ENCODE measurements at places on chromosomes 6 and 20. TPM values are rescaled to one million over a fixed set of nuclear protein-coding genes. Genes with fewer than 3 reads are reported as not detected.

IRF4 gene
- total RNA-seq: 0.07 TPM

PDRG1 gene
- 5.7 TPM for total RNA-seq

MPC1 gene
- 24.6 TPM for total RNA-seq

GSTA1 gene
- total RNA-seq: not detected

JAG1 gene
- 93.1 TPM for total RNA-seq

LPA gene
- total RNA-seq: not detected

LAMA2 gene
- 1.8 TPM for total RNA-seq

NHSL1 gene
- total RNA-seq: 15.4 TPM

ZKSCAN8 gene
- total RNA-seq: 11.5 TPM

ATP6V1G2 gene
- total RNA-seq: 0.59 TPM

LHFPL5 gene
- not detected for total RNA-seq

NKX2-4 gene
- total RNA-seq: not detected

WFDC8 gene
- not detected for total RNA-seq

CTAGE9 gene
- not detected for total RNA-seq

CDSN gene
- total RNA-seq: not detected

IP6K3 gene
- total RNA-seq: not detected

SPEF1 gene
- total RNA-seq: not detected

SLC26A8 gene
- total RNA-seq: under 0.01 TPM
